HS-27A (cell line): ENCODE measurements at places on chromosomes 5 and 9.

DNA sequence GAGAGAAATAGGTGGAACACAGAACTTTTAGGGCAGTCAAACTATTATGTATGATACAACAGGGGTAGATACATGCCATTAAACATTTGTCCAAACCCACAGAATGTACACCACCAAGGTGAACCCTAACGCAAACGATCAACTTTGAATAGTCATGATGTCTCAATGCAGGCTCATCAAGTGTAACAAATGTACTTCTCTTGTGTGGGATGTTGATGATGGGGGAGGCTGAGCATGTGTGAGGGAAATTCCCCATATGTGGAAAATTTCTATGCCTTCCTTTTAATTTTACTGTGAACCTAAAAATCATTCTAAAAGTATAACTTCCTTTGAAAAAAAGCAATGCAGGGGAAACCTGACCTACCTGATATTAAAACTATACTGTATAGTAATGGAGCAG lies 201.4 kb upstream of the RASEF start:
- DNase-seq: no peak

DNA sequence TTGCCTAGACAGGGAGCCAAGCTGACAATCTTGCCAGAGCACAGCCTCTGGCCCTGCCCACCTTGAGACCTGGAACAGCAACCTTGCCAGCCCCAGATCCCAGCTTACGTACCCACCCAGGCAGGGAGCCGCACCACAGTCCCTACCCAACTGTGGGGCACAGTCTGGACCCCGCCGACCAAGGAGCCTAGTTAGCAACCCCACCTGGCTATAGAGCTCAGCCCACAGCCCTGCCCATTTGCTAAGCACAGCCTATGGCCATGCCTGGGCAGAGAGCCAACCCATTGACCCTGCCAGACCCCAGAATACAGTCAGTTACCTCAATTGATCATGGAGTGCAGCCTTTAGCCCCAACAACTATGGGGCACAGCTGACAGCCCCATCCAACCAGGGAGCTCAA lies 97.9 kb upstream of the SH3GL2 start:
- no peak for DNase-seq

DNA sequence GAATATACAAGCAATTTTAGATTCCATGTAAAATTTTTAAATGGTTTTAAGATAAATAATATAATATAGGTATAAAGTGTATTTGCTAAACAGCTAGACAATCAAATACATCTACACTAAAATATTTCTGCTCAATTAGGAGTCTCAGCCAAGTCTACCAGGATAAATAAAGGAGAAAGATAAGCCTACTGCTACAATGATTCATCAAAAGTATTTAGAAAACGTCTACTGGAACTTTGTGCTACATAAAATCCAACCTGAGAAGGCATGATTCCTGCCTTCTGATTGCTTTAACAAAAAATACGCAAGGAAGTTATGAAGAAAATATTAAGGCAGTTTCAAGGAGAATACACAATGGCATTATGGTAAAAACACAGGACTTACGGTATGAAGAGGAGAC lies 570.6 kb downstream of the EFNA5 start:
- DNase-seq: no peak

GRCh38 chr9:129586245-129586644 lies 34.7 kb downstream of the C9orf50 start:
- DNase-seq: no peak

DNA sequence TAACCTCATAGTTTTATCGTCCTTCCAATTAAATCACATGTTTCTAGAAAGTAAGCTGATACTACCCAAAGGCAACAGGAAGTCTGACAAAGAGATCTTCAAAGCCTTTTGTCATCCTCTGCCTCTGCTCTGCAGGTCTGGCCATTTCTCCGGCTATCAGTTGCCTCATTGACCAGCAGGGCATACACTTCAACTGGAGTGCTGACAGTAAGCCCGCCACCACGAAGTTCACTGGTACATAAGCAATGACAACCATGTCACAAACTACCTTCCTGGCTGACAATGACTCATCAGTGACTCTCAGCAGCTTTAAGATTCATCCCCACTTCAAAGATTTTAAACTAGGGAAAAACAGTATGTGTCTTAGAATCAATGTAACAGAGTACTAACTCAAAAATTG lies 20.6 kb downstream of the SPTLC1 start:
- no peak for DNase-seq

DNA sequence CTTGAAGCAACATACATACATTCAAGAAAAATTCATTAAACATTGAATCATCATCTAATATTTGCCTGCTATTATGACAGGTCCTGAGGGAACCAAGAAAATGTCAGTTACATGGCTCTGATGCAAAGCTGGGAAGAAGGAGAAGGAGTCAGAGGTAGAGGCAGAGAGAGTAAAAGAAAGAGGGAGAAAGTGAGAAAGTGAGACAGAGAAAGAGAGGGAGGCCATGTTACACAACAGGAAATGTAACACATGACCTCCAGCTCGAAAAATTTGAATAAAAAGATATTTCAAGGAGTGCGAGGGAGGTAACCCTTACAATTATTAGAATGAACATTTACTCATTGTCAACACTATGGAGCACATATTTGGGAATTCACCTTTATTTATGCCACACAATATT lies 189.7 kb downstream of the PDE4D start:
- no peak for DNase-seq

- no peak for DNase-seq
These were observed 106.9 kb upstream of the VCAN start for GRCh38 chr5:83364312-83365299.

DNA sequence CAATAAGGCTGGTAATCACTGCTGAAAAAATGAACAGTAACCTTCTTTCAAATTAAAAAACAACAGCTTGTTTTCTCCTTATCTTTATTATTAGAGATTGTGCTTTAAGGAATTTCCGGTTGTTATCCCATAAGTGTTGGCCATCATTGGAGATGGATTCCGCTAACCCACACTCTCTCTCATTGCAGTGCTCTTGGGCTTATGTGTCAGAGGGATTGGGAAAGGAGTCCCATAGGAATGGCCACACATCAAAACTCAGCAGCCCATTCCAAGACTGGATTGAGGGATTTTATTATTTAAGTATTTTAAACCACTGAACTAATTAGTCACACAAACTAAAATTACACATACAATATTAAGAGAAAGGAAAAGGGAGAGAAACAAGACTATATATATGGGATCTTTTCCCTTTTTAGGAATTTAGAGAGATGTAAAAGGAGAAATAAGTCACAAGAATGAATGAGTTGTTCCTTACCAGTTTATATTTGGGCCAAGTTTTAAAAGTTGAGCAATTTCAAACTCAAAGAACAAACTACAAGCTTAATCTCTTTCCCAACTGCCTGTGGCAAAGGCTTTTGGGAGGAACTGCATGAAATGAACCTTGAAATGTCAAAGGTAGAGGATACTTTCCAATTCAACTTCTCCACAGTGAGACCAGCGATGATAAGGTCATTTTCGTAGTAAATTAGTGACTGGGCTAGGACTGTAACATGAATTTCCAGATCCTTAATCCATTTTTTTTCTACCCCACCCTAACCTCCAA lies 2.4 kb downstream of the SPINK6 start:
- no peak for DNase-seq

DNA sequence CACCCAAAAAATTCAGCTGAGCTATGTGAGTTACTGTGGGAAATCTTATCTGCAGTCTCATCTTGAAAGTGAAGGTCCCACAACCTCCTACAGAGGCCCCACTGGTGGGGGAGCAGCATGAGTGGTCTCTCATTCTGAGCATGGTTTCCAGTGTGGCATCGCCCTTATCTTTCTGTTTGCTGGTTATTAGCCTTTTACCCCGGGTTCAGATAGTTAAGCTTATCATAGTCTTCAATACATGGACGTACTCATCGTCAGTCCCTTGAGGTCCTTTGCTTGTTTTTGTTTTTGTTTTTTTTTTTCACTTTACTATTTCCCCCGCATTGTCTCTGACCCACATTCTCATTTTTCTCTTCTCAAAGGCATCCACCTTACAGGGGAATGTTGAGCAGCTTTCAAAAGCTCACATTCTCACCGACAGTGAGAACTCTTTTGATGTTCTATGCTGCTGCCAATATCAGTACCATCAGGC lies 7.7 kb upstream of the HAVCR2 start:
- no peak for DNase-seq

- DNase-seq: no peak
These were observed 589 bp upstream of the THBS4 start for GRCh38 chr5:80034559-80034958.

GRCh38 chr5:135244620-135245021 lies 154.4 kb downstream of the MACROH2A1 start:
- DNase-seq: no peak

GRCh38 chr5:14716755-14717752 lies 52.5 kb downstream of the OTULIN start:
- no peak for DNase-seq

- no peak for DNase-seq
These were observed 210.1 kb downstream of the GOLPH3 start for GRCh38 chr5:31964007-31964360.

- no peak for DNase-seq
These were observed 737.4 kb downstream of the DNAH5 start for GRCh38 chr5:13207112-13207511.

GRCh38 chr9:121278477-121279261 lies 10.7 kb downstream of the GSN start:
- peak; percentile 91 for DNase-seq

GRCh38 chr5:169534311-169534880 lies 49.2 kb upstream of the SPDL1 start:
- no peak for DNase-seq

DNA sequence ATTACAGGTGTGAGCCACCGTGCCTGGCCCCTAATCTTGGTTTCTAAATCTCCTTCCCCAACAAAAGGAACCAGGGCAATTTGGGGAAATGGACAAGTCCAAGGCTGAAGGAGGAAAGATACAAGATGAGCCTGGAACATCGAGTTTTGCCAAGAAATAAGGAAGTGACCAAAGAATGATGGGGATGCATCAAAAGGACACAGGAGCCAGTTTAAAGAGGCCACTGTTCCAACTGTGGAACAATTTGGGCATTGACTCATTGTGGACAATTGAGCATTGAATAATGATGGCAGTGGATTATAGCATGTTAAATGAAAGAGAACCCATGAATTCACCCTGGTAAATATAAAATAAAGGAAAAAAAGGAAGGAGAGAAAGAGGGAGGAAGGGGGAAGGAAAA lies 47.5 kb downstream of the DUSP1 start:
- no peak for DNase-seq

DNA sequence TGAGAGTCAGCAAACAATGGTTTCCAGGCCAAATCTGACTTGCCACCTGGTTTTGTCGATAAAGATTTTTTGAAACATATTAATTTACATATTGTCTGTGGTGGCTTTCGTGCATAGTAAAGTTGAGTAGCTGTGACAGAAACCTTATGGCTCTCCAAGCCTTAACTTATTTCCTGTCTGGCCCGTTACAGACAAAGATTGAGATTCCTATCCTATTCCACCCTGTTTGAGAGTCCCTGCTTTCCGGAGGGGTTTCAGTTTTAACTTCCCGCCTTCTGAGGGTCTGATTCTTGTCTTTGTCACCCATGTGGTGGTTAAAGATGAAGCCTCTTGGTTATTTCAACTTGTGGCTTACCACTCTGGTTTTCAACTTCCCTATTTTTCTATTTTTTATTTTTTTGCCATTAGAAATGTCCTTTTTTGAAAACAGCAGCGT lies 11.4 kb downstream of the OTULIN start:
- no peak for DNase-seq

GRCh38 chr9:4691795-4692194 lies 12.4 kb downstream of the CDC37L1 start:
- DNase-seq: no peak

DNA sequence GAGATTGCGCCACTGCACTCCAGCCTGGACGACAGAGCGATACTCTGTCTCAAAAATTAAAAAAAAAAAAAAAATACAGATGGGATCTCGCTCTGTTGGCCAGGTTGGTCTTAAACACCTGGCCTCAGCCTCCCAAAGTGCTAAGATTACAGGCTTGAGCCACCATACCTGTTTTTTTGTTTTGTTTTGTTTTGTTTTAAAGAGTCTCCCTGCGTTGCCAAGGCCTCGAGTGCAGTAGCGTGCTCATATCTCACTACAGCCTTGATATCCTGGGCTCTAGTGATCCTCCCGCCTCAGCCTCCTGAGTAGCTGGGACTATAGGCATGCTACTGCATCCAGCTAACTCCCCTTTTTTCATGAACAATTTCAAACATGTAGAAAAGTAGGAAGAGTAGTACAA lies 7.2 kb downstream of the ATP6V0E1 start:
- DNase-seq: no peak

GRCh38 chr9:138098908-138099791 lies 221.6 kb downstream of the CACNA1B start:
- no peak for DNase-seq

- DNase-seq: no peak
These were observed 382.2 kb downstream of the LRRC70 start for GRCh38 chr5:62960781-62961180.

DNA sequence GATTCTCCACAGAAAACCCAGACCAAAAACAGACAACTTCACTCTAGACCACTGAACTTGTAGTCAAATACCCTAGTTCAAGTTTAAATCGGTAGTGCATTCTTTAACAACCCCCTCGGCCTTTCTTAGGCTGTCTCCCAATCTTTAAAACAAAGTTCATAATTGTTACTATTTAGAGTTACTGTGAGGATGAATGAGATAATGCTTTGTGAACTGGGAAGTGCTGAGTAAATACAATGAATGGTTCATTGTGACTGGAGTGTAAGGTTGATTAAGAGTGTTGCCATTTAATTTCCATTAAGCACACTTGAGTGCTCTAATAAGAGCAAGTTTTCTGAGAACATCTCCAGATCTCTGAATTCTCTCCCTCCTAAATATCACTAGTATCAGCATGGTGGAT lies 228.8 kb upstream of the PIK3R1 start:
- no peak for DNase-seq

GRCh38 chr5:129820-130219 lies 37.9 kb downstream of the PLEKHG4B start:
- peak; percentile 17 for DNase-seq

- DNase-seq: no peak
These were observed 24.1 kb upstream of the CER1 start for GRCh38 chr9:14746626-14747025.

DNA sequence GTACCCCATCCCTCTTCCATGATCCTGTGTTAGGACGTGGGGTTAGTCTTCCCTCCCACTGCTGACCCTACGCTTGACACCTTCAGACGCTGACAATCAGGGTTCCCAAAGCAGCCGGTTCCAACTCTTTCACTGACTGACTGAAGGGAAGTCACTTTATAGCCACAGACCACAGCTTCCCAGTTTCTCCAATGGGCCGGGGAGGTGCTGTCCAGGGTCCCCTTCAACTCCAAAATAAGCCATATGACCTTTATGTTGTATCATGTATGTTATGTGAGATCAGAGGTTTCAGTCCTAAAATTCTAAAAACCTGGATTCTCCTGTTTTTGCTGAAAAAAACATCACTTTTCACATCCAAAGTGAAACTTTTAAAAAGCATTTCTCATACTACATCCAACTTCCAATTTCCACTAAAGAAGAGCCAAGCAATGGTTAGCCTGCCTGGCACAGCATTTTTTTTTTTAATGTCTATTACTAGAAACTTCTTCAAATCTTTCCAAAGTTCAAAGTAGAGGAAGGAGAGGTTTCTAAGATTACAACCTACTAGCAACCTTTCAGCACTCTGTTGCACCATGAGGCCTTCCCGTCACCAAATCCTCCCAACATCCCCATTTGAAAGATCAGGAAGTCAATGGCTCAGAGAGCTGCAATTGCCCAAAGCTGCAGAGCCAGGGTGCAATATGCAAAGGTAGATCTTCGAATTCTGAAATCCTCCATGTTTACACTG lies 5.2 kb downstream of the EPB41L4B start:
- no peak for DNase-seq
